Activated CD8-positive, alpha-beta memory T cell treated with anti-CD3 and anti-CD28 coated beads, Interleukin-2, amount 10 ng/mL, durations not matched to agents 7 days and 5 days (primary cell): ENCODE measurements at places on chromosomes 3 and 15. TPM values are rescaled to one million over a fixed set of nuclear protein-coding genes. Genes with fewer than 3 reads are reported as not detected.

DNA sequence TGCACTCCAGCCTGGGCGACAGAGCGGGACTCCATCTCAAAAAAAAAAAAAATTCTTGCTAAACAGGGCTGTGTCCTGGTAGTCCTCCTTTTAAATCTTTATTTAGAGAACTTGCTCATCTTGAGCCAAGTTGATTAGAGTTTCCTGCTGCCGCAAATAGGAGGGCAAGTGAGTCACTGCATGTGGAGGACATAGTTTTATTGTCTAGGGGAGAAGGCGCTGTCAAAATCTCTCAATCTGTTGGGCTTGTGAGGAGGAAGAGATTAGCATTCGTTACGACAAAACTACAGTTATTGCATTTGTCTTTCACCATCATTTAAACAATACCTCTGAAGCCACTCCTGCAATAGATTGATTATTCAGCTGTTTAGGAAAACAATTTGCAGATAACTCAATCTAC lies 11.5 kb downstream of the MUC4 start:
- H3K36me3 ChIP-seq, result peaks cover 20% of the 10 kb centered on the region
- DNase-seq, result no peak
- peaks cover 42% of the 10 kb centered on the region for H3K4me1 ChIP-seq
- peaks cover 27% of the 10 kb centered on the region for H3K27me3 ChIP-seq

GRCh38 chr3:141385406-141386125 lies 17.3 kb downstream of the ZBTB38 start:
- H3K36me3 ChIP-seq, result peaks cover 10% of the 10 kb centered on the region
- H3K4me3 ChIP-seq, result peak overlapping the region; percentile 16
- no peak for DNase-seq
- no peaks in the 10 kb centered on the region for H3K27me3 ChIP-seq

DNA sequence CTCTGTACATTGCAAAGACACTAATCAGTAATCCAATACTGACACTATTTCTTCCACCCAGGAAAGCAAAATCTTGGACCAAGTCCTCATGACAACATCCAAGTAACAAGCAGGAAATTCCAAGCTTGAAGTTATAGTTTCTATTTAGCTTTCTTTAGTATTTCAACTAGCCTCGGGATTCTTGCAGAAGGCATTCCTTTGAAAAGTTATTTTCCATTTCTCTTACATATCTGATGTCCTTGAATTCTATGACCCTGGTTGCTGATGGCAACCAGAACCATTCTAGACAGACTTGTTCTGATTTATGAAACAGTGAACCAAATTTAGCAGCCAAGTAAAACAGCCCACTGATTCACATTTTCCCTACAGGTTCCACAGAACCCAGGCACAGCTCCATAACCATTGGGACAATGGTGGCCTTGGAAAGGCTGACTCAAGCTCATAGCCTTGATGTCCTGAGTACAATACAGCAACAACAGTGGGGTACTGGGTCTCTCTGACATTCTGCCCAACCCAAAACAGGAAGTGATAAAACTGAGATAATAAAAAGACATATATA lies 26.5 kb downstream of the P3H2 start:
- H3K36me3 ChIP-seq, result no peaks in the 10 kb centered on the region
- no peak for DNase-seq
- H3K27ac ChIP-seq, result no peak overlapping the region
- H3K4me3 ChIP-seq, result no peak overlapping the region

- no peak for DNase-seq
- H3K4me3 ChIP-seq, result no peak overlapping the region
- H3K27me3 ChIP-seq, result no peaks in the 10 kb centered on the region
- no peak overlapping the region for H3K27ac ChIP-seq
These were observed 6.4 kb downstream of the WDR5B start for GRCh38 chr3:122409446-122409845.

DNA sequence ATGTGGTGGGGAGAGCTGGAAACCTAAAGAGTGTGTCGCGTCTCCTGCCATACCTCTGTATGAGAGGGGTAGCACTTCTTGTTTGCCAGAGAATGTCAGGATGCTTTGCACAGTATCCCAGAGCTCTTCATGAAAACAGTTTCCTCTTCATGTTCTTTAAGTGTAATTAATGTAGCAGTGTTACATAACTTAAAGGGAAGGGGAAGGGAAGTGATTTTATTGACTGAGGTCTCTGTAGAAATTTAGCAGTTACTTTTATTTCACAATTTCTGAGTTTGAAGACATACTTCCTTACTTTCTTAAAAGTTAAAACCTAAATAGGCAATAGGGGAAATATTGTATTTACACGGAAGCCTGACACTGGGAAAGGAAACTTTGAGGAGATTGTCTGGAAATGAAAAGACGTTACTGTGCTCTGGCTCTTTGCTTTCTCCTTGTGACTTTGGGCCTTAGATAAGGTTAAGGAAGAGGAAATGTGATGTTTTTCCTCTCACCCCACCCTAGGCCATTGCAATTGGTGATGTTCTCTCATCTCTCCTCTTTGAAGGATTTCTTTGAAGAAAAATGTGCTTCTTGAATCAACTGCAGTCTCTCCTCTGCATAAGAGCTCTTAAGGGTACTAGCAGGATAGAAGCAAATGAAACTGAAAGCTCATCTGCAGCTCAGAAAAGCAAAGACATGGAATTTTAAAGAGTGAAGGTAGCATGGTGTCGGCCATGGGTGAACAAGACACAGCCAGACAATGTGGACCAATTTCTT lies 6.0 kb downstream of the NXPE3 start:
- no peaks in the 10 kb centered on the region for H3K27me3 ChIP-seq
- H3K36me3 ChIP-seq, result peaks cover 62% of the 10 kb centered on the region
- H3K4me3 ChIP-seq, result no peak overlapping the region
- peak overlapping the region; percentile 55 for H3K27ac ChIP-seq
- peaks cover 32% of the 10 kb centered on the region for H3K4me1 ChIP-seq
- no peak for DNase-seq

Gene BSN
- 0.12 TPM for total RNA-seq

DNA sequence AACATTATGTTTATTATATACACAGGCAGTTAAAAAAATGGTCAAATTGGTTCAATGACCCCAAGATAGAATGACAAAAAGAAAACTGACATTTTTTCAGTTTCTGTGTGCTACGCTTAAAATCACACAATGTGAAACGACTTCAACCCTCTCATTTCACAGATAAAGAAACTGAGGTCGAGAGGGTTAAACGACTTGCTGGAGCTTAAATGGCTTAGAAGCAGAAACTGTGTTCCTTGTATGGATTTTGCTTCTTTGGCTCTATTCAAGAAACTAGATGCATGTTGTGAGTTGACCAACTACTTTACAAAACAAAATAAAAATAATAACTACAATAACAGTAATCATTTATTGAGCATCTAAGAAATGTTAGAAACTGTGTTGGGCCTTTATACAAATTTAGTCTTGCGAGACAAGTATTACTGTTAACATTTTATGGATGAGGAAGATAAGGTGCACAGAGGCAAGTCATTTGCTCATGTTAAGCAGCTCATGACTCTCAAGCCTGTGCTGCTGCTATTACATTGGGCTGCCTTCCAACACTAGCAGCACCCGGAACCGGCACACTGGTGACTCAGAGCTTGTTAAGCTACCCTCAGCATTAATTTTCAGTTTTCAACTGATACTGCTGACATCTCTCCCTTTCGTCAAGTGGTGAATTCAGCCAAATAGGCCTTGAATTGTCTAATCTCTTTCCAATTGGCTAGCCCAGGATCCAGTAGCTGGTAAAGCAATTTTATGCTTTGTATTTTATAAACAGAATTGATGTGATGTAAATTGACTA lies 487.6 kb downstream of the NAALADL2 start:
- no peak overlapping the region for H3K27ac ChIP-seq
- no peak for DNase-seq
- no peaks in the 10 kb centered on the region for H3K4me1 ChIP-seq
- H3K27me3 ChIP-seq, result no peaks in the 10 kb centered on the region

Gene P2RY1
- 1.1 TPM for total RNA-seq

Gene MFAP1
- 46.5 TPM for total RNA-seq

GRCh38 chr3:149879872-149880271 lies 66.9 kb downstream of the RNF13 start:
- H3K27ac ChIP-seq, result no peak overlapping the region
- H3K4me3 ChIP-seq, result no peak overlapping the region
- H3K27me3 ChIP-seq, result no peaks in the 10 kb centered on the region
- DNase-seq, result no peak
- H3K36me3 ChIP-seq, result peaks cover 23% of the 10 kb centered on the region

GRCh38 chr3:58829321-58830000 lies 162.9 kb upstream of the FAM3D start:
- no peak overlapping the region for H3K27ac ChIP-seq
- no peaks in the 10 kb centered on the region for H3K4me1 ChIP-seq
- no peaks in the 10 kb centered on the region for H3K36me3 ChIP-seq
- no peak overlapping the region for H3K4me3 ChIP-seq
- DNase-seq, result no peak

- H3K4me1 ChIP-seq, result peaks cover 8% of the 10 kb centered on the region
- no peak overlapping the region for H3K27ac ChIP-seq
- peaks cover 81% of the 10 kb centered on the region for H3K27me3 ChIP-seq
These were observed 54.3 kb upstream of the CCR4 start for GRCh38 chr3:32897001-32897601.

GRCh38 chr3:22960105-22960984 lies 242.8 kb upstream of the UBE2E2 start:
- no peak overlapping the region for H3K4me3 ChIP-seq
- no peaks in the 10 kb centered on the region for H3K4me1 ChIP-seq
- no peak overlapping the region for H3K27ac ChIP-seq
- no peak for DNase-seq
- H3K27me3 ChIP-seq, result no peaks in the 10 kb centered on the region

Gene ARRDC4
- 0.09 TPM for total RNA-seq

GRCh38 chr3:56683122-56683817 lies at the start of gene TASOR:
Gene TASOR, minus strand, starts transcription at chr3:56683265. Its CDS starts 259 bp downstream, at chr3:56683006.
- peak within 1 kb of the TSS; percentile 85 for H3K4me3 ChIP-seq
- H3K27me3 ChIP-seq, result no peaks in the 10 kb centered on the region
- peak within 1 kb of the TSS; percentile 92 for H3K27ac ChIP-seq
- peak; percentile 91 for DNase-seq
- H3K4me1 ChIP-seq, result peaks cover 37% of the 10 kb centered on the region
- peaks cover 44% of the 10 kb centered on the region for H3K36me3 ChIP-seq

DNA sequence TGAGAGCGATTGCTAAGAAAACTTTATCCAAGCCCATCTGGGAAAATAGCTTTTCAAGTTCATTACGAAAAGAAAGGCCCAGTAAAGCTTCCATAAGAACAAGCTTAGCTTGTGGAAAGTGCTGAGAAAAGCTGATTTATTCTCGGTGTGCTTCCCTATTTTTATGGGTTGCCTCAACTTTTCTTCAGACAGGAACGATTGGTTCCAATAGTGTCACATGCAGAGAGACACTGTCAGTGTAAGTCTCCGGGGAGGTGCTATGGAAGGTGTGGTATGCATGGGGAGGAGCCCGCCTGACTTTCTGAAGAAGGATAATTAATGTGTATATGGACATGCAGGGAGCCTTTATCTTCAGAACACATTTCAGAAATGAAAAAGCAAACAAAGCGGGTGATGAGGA lies 177.2 kb downstream of the SSR3 start:
- no peak overlapping the region for H3K27ac ChIP-seq
- DNase-seq, result no peak
- H3K4me3 ChIP-seq, result no peak overlapping the region

Gene ARL14
- total RNA-seq, result not detected

DNA sequence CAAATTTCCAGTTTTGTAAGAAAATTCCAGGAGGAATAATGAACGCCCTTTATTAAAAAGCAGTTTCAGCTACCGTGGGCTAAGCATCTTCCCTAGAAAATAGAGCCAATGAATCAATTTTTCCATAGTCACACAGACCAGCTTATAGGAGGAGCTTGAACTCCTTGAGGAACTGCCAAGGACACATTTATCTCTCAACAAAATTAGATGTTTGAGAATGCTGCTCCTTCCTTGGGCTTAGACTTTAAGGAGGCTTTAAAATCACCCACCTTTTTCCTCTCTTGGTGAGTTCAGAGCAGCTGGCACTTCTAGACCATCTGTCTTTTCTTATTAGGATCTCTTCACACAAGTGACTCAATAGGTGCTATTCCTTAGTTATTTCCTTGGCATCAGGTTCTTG lies 588.0 kb downstream of the SQOR start:
- H3K36me3 ChIP-seq, result no peaks in the 10 kb centered on the region
- DNase-seq, result no peak
- no peak overlapping the region for H3K27ac ChIP-seq
- no peak overlapping the region for H3K4me3 ChIP-seq
- H3K27me3 ChIP-seq, result no peaks in the 10 kb centered on the region
- H3K4me1 ChIP-seq, result no peaks in the 10 kb centered on the region

GRCh38 chr3:143358155-143358792 lies 238.7 kb downstream of the CHST2 start:
- no peaks in the 10 kb centered on the region for H3K27me3 ChIP-seq
- H3K4me3 ChIP-seq, result no peak overlapping the region
- DNase-seq, result no peak

DNA sequence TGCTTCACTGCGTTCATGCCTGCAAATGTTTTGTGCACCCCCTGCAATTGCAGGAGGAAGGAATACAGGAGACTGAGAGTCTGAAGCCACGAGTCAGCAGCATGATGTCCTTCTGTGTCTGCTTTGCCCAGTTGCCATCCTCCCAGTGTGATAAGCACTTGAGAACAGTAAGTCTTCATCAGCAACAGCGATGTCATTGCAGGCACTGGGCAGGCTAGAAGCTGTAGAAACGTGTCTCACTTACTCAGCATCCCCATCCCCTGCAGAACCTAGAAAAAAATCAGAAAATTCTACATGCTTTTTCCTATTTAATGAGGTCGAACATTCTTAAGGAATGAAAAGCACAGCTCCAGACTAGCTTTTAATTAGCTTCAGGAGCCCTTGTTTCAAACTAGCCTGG lies 156.5 kb upstream of the LPP start:
- no peak for DNase-seq
- no peak overlapping the region for H3K4me3 ChIP-seq
- peaks cover 28% of the 10 kb centered on the region for H3K36me3 ChIP-seq
- peaks cover 86% of the 10 kb centered on the region for H3K4me1 ChIP-seq
- peak overlapping the region; percentile 42 for H3K27ac ChIP-seq

GRCh38 chr3:162200836-162201235 lies 704.2 kb downstream of the OTOL1 start:
- no peaks in the 10 kb centered on the region for H3K27me3 ChIP-seq
- no peak overlapping the region for H3K4me3 ChIP-seq
- no peaks in the 10 kb centered on the region for H3K36me3 ChIP-seq
- no peak for DNase-seq
- H3K27ac ChIP-seq, result no peak overlapping the region

- H3K27me3 ChIP-seq, result no peaks in the 10 kb centered on the region
- H3K36me3 ChIP-seq, result peaks cover 51% of the 10 kb centered on the region
- no peak overlapping the region for H3K27ac ChIP-seq
These were observed 41.8 kb downstream of the GOLGB1 start for GRCh38 chr3:121707531-121708273.

DNA sequence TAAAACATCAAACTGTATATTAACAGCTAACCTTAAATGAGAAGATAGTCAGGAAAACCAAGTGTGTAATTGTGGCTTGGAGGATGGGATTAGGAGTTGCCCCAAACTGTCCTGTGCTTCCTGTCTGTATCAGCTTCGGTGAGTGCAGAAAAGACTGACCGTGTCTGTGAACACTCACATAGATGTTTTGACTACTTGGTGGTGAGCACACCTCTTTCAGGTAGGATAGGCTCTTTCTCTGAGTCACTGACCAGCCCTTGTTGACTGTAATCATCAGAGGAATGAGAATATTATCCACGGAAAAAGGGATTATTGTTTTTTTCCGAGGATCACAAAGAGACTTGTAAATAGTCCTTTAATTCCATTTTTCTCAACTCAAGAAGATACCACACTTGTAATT lies 51.5 kb downstream of the GMNC start:
- no peak overlapping the region for H3K27ac ChIP-seq
- H3K4me1 ChIP-seq, result no peaks in the 10 kb centered on the region
- H3K36me3 ChIP-seq, result no peaks in the 10 kb centered on the region
- no peaks in the 10 kb centered on the region for H3K27me3 ChIP-seq
